Stimulated activated CD8-positive, alpha-beta memory T cell treated with anti-CD3 and anti-CD28 coated beads, Interleukin-15, amount 100 ng/mL, for 24 hours (primary cell): ENCODE measurements at places on chromosomes 7 and 10.

GRCh38 chr10:96299383-96299782 lies 4.9 kb upstream of the DNTT start:
- DNase-seq, result no peak

- no peak for DNase-seq
These were observed 765 bp downstream of the PFKFB3 start for GRCh38 chr10:6203331-6204062.

GRCh38 chr7:25843467-25843866 lies 308.5 kb upstream of the NFE2L3 start:
- no peak for DNase-seq

- DNase-seq, result no peak
These were observed 7.8 kb downstream of the RPS24 start for GRCh38 chr10:78041170-78042057.

GRCh38 chr7:78714356-78714755 lies 739.1 kb downstream of the MAGI2 start:
- DNase-seq, result no peak

DNA sequence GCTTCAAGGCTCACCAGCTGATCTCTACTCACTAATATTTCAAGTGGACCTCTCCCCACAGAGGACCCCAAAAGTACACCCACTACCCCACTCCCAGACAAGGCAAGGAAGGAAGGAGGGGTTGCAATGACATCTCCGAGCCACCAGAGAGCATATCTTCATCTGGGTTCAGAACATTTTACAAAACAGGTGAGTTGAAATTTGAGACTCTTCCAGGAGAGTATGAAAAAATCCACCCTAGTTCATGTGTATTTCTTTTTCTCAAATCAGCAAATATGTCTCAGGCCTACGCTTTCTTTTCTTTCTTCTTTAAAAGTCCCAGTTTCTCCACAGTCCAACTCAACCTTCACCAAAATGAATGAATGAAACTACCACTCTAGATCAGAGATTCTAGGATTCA lies 61.9 kb downstream of the SGMS1 start:
- no peak for DNase-seq

DNA sequence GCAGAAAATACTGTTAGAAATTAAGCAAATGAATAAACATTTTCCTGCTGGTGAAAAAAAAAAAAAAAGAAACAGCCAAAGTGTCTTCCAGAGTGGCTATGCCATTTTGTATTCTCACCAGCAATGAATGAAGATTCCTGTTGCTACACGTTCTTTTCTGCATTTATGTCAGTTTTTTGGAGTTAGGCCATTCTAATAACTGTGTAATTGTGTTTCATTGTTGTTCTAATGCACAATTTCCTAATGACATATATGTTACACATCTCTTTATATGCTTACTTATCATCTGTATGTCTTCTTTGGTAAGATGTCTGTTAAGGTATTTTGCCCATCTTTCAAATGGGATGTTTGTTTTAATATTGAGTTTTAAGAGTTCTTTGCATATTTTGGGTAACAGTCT lies 213.7 kb downstream of the ITGB1 start:
- no peak for DNase-seq

DNA sequence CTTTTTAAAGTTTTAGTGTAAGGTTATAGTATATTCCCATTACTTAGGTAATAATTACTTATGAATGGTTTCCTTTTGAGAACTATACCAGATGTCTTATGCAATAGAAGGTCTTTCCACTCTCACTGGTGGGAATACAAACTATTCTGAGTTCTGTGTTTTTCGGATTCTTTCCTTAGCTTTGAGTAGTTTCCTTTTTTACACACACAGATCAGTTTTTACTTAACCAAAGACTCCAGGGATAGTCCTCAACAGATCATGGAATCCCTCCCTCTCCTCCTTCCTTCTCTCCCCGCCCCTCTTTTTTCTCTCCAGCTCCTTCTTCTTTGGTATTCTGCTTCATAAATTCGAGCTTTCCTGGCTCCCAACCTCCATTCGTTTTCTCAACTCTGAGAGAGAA lies 13.3 kb downstream of the COPG2 start:
- no peak for DNase-seq

DNA sequence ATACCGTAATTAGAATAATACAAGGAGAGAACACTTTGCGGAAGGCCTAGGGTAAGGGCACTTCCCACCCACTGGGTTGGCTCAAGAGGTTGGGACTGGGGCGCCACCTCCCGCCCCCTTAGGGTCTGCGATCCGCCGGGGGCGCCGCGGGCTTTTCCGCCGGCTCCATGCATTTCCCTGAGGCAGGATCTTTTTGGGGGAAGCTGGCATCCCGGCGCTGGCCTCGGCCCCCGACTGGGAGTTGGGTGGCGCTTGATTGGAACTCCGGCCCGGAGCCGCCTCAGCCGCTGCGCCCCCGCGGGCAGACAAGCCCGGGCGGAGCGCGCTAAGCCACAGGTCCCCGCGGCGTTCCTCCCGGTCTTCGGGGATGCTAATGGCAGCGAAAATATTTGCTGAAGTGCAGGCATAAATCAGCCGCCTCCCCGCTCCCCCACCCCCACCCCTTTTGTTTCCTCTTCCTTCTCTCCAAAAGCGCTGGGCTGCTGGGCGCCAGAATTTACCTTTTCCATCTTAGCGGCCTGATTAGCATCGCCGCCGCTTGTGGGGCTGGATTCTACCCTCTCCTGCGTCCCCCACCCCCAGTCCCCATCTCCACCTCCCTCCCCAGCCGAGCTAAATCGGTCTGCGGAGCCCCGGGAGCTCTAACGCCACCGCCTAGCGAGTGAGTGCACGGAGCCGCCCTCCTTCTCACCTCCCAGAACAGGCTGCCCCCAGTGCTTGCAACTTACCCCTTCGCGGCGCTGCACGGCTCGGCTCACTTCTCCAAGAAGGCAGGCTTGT lies 5.1 kb downstream of the UNC5B start:
- no peak for DNase-seq

GRCh38 chr10:89773081-89773480 lies 71.7 kb downstream of the KIF20B start:
- no peak for DNase-seq

GRCh38 chr7:143408686-143409561 lies at the start of gene EPHA1:
TSS of gene EPHA1 (minus strand) at chr7:143408856. CDS start at chr7:143408805, 51 bp downstream.
- no peak for DNase-seq

- no peak for DNase-seq
These were observed 339.1 kb upstream of the NPVF start for GRCh38 chr7:25567430-25567829.

GRCh38 chr10:27383595-27384542 lies 120.2 kb upstream of the RAB18 start:
- no peak for DNase-seq

DNA sequence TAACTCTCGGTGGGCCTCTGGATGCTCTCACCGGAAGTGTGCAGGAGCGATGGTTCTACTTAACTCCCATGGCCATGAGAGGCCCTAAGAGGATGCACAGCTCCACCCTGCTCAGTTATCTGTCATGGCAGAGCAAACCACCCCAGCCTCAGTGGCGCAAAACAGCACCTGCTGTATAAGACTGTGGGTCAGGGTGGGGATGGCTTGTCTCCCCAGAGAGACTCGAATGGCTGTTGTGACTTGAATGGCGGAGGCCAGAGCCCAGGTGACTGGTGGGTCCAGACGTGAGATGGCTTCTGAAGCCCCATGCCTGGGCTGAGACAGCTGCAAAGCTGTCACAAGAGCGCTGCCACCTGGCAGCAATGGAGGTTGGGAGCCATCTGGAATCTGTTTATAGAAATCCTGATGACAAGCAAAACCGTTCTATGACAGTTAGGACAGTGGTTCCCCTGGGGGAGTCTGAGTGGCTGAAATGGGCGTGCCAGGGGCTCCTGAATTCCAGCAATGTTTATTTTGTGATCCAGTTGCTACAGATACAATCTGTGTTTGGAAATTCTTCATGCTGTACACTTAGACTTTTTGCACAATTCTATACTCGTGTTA lies 490.5 kb downstream of the TCERG1L start:
- DNase-seq, result no peak

DNA sequence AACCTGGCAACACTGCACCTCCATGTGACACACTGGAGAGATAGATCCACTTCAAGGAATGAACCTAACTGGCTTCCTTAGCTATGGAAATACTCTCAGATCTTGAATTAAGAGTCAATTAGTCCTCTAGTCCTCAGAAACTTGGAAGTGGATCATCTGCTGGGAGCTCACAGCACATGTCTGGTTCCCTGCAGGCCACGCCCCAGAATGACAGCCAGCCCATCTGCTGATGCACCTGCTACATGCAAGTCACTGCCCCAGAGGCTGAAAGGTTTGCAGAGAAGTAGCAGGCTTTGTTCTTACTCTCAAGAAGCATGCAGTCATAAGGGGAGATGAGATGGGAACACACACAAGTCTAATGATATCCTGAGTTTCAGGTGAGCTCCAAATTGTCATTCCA lies 275.9 kb downstream of the SKAP2 start:
- no peak for DNase-seq

- DNase-seq, result no peak
These were observed 107.2 kb downstream of the FGFR2 start for GRCh38 chr10:121490871-121491519.

DNA sequence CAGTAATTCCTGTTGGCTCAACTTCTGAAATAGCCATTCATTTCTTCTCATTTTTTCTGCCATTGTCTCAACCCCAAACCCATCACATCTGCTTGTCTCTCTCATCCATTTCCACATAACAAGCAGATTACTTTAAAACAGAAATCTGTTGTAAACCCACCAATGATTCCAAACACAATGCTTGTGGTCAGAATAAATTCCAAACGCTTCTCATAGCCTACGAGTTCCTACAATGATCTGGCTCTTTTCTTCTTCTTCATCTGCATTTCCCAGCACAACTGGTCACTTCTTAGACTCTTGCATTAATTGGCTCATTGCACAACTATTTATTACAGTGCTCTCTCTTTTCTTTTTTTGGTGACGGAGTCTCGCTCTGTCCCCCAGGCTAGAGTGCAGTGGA lies 364.1 kb downstream of the GATA3 start:
- no peak for DNase-seq

DNA sequence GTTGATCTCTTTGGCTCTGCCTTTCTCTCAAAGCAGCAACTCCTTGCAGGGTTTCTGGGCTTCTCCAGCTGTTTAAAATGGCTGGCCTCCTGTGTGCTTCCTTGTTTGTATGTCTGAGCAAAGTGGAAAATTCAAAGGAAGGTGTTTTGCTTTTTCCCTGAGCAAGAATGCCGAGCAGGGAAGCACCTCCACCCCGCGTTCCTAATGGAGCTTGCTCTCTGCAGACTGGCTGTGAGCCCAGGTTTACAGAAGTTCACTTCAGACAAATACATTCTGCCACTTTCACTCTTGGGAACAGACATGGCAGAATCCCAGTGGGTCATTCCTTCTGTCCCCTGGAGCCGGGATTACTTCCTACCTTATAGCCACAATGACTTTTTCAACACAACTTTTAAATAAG lies 181.8 kb upstream of the AGK start:
- no peak for DNase-seq

DNA sequence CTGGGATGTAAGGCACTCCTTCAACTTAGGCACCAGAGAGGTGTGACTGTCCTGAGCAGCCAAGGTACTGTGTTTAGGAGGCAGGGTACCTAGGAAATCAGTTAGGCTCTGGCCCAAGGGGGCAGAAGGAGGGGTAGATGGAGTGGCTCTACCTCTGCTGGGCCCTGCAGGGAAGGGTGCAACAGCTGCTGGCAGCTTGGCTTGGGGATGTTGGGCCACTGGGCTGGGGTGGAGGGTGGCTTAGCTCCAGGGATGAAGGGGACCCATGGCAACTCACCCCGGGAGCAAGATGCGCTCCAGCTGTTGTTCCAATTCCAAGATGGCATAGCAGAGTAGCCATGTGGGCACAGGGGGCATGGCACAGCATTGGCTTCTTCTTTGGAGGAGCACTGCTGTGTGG lies 42.1 kb downstream of the NEURL1 start:
- DNase-seq, result no peak

- no peak for DNase-seq
These were observed 696.9 kb downstream of the DNAJB9 start for GRCh38 chr7:109266610-109267009.

DNA sequence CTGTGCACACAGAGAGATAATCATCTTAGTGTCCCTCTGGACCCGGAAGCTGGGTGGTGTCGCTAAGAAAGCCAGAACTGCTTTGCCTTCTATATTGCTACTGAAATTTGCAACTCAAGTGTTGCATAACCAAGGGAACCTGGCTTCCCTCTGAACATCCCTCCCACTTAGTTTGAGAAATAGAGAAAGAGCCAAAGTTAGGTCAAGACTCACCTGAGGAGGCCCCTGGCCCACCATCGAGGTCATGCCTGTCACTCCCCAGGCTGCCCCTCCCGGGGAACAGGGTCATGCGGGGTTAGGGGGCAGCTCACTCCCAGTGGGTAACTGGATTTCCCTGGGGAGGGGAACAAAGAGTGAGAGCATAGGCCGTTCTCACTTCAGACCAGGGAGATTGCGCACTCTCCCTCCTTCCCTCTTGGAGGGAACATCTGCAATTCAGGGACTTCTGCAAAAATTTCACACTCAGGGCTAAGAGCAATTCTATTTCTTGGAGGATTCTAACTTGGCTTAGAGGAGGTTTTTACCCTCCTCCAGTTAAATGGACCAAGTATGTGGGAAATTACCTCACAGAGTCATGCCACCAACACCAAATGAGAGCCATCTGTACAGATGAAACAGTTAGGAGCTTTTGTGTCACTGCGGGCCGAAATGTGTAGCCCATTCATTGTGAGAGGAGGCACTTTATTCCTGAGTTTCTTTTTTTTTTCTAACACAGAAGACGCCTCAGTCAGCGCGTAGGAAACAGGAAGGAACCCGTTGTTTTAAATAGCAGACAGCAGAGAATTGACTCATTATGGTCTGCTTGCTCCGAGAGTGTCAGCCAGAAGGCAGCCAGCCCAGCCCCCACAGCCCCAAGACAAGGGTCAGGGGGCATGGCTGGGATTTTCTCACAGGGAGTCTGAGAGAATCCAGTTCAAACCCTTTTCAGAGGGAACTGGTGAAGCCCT lies 221.3 kb downstream of the ARHGAP12 start:
- peak; percentile 13 for DNase-seq

DNA sequence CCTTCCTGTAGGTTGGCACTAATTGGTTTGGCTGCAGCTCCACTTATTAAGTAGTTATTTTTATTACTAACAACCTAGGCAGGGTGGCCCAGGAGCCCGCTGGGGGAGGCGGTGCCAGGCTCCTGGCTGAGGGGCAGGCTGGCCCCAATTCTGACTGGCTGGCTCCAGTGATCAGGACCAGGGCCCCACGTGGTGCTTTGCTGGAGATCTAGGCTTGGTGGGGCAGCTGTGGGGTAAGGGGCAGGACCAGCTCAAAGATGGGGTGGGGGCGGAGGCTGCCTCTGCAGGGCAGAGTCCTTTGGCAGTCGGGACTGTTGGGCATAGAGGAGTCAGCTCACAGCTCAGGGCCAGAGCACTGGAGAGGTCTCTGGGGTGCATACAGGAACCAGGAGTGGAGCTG lies 2.4 kb downstream of the ASL start:
- no peak for DNase-seq

- no peak for DNase-seq
These were observed 339.4 kb upstream of the ZMIZ1 start for GRCh38 chr10:78729366-78729765.

- no peak for DNase-seq
These were observed 15.8 kb upstream of the UBE3C start for GRCh38 chr7:157122800-157123495.

DNA sequence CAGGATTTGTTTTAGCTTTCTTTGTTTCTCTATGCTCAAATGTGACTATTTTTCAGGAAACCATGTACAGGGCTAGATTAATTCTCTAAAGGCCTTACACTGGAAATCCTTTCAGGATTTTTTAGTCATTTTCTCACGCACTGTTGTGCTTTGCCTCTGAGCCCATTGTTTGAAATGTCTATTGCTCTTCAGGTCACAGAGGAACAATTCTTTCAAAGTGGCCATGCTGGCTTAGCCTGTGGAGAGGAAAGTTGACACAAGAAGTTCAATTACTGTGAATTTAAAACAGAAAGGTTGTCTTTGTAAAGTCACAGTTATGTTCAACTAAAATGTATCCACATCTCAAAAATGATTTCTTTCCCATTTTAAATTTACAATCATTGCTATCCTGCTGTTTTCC lies 1071.7 kb upstream of the POT1 start:
- DNase-seq, result no peak
